ENCODE measurements at places on chromosomes 5 and 9. TPM values are rescaled to one million over a fixed set of nuclear protein-coding genes. Genes with fewer than 3 reads are reported as not detected.
A peak's percentile ranks its signal among the peaks of the same experiment; 100 is the strongest.

GRCh38 chr9:120310035-120310434, 269.9 kb downstream of the CDK5RAP2 start:
- DNase-seq, result no peak

DNA sequence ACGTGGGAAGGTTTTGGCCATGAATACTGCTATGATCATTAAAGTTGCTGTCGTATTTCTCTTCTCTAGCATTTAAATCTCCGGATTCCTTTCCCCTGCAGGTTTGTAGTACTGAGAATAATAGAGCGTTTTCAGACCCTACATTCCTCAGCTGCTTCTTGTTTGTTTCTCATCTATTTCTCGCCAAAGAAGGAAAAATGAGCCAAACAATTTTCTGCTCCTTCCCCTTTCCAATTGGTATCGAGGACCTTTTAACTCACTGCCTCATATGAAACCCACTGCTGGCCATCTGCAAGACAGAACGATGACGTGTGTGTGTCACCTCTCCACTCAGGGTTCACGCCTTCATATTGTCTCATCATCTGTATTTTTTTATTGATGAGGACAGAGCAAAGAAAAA, 689.4 kb upstream of the WWC1 start:
- no peak for DNase-seq

The ARHGEF28 gene
- 51.8 TPM for total RNA-seq

GRCh38 chr5:100779669-100780375, 123.3 kb downstream of the ST8SIA4 start:
- DNase-seq, result peak; percentile 54

Measured in sciatic nerve (tissue), 2 donors.